ENCODE measurements at places on chromosomes 7 and 10.

- no peak for DNase-seq
Observed at GRCh38 chr7:140908361-140908760, 16.4 kb downstream of the BRAF start.

DNA sequence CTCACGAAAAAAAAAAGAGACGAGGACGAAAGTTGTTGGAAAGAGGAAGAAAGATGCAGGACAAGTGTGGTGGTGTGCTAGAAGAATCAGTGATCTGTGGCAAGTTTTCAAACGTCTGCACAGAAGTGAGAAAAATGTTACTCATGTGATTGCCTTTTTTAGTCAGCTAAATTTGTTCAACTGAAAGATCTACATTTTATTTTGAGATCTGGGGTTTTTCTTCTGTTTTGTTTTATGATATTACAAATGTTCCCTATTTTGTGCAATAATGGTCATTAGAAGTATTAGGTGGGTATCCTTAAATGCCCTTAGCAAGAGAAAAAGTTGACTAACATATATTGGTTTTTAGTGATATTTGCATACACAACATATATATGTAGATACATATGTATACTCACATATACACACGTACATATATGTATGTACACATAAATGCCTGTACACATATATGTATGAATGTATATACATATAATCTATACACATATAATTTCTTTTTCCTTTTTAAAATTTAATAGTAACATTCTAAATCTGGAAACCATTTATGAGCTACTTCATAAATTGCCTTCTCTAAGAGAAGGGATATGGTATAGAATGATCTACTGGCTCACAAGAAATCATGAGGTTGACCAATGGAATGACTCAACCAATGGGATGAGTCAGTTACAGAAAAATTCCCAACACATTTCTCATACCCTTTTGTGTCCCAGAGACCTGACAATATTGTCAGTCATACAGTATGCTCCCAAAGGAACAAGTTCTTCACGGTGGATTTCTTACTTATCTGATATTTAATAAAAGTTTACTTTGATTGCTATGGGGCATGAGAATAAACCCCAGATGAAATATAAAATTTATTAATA, 38.4 kb downstream of the SLC39A12 start:
- no peak for DNase-seq

GRCh38 chr7:22909917-22910316, 87.3 kb upstream of the TOMM7 start:
- DNase-seq: no peak

GRCh38 chr7:26976840-26977239, 112.5 kb upstream of the SKAP2 start:
- DNase-seq: no peak

DNA sequence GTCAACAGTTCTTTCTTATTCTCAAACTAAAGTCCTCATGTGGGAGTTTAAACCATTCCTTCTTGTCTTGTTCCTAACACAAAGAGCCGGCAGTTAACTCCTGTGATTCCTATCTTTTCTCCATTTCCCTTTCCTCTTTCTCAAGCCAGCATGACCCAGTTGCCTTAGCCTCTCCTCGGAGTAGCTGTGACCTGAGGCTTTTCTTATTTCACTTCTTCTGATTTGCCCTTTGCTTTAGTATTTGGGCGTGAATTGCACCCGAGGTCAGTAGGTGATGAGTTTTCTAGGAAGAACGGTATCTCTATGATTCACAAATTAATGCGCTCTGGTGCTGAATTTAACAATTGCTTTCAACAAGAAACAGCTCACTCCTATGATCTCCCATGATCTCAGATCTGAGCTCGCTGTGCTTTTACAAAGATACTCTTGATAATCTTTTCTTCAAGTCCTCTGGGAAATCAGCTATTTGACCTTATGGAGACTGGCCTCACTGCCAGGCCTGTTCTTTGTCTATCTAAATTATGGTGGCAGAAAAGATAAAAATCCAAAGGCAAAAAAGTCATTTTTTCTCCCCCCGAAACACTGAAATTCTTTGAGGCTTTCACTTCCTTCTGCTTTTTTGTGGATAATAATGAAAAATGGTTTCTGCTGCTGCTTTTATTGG, 184.6 kb downstream of the JCAD start:
- no peak for DNase-seq

Measured in stimulated activated CD4-positive, alpha-beta T cell treated with anti-CD3 and anti-CD28 coated beads, TNF-alpha, amount 100 ng/mL, for 24 hours (primary cell).